Transverse colon (tissue), 4 donors: ENCODE measurements at places on chromosomes 16 and 17.

DNA sequence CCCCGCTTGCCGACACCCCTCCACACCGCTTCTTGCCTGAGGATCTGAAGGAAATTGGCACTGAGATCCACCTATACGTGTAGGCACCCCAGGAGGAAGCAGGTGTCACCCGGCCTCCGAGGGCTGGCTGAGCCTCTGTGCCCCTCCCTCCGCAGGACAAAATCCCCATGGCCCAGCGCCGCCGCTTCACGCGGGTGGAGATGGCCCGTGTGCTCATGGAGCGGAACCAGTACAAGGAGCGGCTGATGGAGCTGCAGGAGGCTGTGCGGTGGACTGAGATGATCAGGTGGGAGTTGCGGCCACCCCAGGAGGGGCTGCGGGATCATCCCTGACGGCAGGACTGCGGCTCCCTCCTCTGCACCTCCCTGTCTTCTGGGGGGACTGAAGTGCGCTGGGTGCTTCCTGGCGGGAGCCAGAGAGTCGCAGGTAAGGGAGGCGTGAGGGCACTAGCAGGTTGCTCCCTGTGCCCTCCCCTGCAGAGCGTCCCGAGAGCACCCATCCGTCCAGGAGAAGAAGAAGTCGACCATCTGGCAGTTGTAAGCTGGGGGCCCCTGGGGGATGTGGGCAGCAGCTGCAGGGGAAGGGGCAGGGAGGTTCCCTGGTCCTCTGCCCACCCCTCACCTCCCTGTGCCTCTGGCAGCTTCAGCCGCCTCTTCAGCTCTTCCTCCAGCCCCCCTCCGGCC, 9.0 kb downstream of the NME3 start:
- no peak for DNase-seq

DNA sequence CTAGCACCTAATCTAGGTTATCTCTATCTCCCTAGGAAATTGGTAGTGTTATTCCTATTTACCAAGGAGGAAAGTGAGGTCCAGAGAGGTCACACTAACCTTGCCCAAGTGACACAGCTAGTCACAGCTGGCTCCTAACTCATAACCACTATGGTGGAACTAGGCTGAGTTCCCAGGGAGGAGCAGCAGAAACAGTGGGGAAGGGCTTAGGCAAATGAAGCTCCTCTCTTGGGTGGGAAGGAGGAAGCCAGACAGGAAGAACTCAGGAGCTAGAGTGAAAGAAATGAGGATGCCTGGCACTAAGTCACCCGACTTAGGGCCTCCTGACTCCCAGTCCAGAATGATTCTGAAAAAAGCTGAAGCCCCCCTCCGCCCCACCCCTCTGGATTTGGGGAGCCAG, 34.5 kb downstream of the PSME3IP1 start:
- DNase-seq, result no peak

GRCh38 chr17:4859816-4860625, 26.9 kb downstream of the MINK1 start:
- no peak for DNase-seq

GRCh38 chr17:27466376-27466742, 10.1 kb downstream of the KSR1 start:
- DNase-seq, result no peak

DNA sequence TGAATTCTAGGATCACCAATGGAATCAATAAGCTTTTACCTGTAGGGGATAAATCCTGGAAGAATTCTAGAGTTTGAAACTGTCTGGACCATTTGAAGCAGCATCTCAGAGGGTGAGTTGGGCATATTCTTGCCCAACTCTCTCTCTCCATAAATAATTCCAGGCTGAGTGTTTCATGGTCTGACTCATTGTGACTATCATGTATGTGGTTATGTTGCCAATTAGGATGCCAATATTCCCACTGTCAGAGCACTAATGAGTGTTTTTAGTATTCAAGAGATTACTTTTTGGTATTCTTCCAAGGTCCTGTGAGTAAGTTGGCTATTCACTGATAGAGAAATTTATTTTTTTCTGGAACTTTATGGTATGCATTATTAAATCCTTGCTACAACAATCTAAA, 456.9 kb downstream of the TOX3 start:
- no peak for DNase-seq

GRCh38 chr17:58615768-58616659, 75.8 kb downstream of the TEX14 start:
- no peak for DNase-seq

DNA sequence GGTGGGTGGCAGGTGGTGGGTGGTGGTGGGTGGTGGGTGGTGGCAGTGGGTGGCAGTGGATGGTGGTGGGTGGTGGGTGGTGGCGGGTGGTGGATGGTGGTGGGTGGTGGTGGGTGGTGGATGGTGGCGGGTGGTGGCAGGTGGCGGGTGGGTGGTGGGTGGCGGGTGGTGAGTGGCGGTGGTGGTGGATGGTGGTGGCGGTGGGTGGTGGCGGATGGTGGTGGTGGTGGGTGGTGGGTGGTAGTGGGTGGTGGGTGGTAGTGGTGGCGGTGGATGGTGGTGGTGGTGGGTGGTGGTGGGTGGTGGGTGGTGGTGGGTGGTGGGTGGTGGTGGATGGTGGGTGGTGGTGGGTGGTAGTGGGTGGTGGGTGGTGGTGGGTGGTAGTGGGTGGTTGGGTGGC, 423.8 kb upstream of the PSMD7 start:
- no peak for DNase-seq

- DNase-seq, result no peak
Measured at GRCh38 chr17:77563439-77564102, 394.9 kb upstream of the TNRC6C start.

- DNase-seq, result no peak
Measured at GRCh38 chr16:81469183-81469677, 24.6 kb downstream of the CMIP start.

DNA sequence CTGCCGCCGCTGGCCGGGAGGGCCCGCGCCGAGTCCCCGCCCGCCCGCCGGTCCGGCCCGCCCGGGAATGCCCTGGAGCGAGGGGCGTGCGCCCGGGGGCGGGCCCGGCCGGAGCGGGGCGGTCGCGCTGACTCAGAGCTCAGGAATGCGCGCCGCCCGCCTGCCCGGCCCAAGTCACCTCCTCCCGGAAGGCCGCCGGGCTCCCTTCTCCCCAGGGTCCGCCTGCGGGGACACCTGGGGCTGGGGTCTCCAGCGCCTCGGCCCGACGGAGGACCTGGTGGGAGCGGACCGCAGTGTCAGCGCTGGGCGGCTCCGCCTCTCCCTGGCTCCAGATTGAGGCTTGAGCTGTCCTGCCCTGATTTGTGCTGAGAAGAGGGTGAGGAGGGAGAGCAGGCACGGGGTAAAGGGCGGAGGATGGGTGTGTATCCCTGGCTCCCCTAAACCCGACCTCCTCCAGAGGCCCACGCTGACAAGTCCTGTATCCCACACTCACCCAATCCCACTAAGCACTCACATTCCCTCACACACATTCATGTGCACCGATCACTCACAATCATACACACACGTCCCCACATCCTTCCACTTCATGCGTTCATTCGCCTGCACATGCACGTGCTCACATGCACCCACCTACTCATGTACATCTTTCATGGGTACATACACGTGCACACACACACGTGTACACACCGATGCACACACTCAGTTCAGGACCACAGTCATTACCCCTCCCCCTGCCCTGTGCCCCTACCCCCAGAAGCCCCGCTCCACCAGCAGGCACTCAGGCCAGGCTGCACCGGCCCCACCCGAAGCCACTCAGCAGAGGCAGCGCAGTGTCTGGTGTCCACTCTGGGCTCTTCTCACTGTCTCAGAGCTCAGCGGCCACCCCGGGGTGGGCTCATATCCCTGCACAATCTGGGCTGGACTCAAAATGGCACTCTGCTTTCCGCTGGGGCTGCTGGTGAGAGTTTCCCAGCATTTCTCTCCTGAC, at the start of gene RHBDF1:
RHBDF1 (minus strand) TSS at position 71 of the 988 bp plus-strand sequence. CDS start 7,616 bp downstream, outside the sequence.
- DNase-seq, result peak; percentile 73
